Sciatic nerve (tissue), 2 donors: ENCODE measurements at places on chromosomes 13 and 19.

DNA sequence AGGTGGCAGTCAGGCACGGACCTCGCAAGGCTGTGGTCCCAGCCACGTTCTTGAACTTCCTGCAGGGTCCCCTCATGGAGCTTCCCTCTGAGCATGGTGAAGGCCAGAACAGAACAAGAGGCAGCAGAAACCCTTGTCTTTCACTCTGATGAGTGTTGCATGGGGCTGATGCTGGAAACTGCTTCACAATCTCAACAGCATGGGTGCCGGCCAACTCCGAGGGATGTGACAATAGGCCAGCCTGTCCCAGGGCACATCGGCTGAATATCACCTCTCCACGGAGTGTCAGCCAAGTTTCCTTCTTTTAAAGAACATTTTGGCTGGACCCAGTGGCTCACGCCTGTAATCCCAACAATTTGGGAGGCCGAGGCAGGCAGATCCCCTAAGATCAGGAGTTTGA is 173.9 kb downstream of the FOXO1 start:
- DNase-seq, result no peak

DNA sequence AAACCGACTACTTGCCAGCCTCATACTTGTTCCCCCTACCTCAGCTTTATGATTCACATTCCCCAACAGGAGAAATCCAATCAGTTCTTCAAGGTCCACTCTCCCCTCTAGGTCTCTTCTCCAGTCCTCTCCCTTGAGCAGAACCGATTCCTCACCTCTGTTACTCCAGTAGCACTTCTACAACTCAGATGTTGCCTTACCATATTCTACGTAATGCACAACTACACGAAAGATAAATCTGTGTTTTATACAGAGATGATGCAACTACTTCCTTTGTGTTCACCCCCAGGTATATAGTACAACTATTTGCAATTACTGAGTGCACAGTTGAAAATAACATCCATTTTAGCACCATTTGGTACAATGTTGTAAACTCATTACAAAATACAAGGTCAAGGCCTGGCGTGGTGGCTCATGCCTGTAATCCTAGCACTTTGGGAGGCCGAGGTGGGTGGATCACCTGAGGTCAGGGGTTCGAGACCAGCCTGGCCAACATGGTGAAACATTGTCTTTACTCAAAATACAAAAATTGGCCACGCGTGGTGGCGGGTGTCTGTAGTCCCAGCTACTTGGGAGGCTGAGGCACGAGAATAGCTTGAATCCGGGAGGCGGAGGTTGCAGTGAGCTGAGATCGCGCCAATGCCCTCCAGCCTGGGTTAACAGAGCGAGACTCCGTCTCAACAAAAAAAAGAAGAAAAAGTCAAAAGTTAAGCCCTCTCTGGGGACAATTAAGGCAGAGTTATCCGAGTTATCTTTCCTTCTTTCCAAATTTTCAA is 2.8 kb upstream of the WBP4 start:
- no peak for DNase-seq

GRCh38 chr13:70844391-70845108 is 736.3 kb upstream of the KLHL1 start:
- DNase-seq, result no peak

- no peak for DNase-seq
Measured at GRCh38 chr19:21677696-21678418, 89.5 kb downstream of the ZNF100 start.

DNA sequence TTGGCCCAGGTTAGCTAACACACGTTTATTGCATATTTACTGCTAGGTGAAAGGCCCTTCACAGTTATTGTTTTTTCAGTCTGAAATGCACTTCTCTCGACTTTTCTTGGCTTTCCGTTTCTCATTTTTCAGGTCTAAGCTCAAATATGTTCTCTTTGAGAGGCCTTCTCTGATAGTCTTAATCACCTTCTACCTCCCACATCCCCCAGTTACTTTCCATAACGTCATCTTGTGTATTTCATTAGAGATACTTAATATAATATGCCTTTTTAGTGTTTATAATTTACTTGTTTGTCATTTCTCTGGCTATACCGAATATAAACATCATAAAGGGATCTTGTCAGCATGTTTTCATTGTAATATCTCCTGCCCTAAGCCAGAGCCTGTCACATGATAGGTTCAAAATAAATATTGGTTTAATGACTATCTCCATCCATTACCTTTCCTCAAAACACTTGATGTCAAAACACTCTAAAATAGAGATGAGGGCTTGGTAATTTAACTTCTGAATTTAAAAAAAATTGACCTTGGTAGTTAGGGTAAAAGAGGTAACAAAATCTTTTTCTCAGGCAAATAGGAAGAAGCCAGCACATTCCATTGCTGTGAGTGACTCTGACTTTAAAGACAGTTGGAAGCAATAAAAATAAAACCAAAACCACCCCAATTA is 168.6 kb upstream of the RFC3 start:
- DNase-seq, result no peak

- DNase-seq, result peak; percentile 82
Measured at GRCh38 chr19:32404933-32405430, 588 bp upstream of the DPY19L3 start.

GRCh38 chr13:50484472-50485113 is 358.9 kb downstream of the DLEU7 start:
- DNase-seq, result no peak

- DNase-seq, result peak; percentile 80
Measured at GRCh38 chr19:11496391-11497163, 9.1 kb downstream of the ZNF653 start.

GRCh38 chr13:114222461-114222968 is 12.2 kb upstream of the CDC16 start:
- DNase-seq, result no peak

DNA sequence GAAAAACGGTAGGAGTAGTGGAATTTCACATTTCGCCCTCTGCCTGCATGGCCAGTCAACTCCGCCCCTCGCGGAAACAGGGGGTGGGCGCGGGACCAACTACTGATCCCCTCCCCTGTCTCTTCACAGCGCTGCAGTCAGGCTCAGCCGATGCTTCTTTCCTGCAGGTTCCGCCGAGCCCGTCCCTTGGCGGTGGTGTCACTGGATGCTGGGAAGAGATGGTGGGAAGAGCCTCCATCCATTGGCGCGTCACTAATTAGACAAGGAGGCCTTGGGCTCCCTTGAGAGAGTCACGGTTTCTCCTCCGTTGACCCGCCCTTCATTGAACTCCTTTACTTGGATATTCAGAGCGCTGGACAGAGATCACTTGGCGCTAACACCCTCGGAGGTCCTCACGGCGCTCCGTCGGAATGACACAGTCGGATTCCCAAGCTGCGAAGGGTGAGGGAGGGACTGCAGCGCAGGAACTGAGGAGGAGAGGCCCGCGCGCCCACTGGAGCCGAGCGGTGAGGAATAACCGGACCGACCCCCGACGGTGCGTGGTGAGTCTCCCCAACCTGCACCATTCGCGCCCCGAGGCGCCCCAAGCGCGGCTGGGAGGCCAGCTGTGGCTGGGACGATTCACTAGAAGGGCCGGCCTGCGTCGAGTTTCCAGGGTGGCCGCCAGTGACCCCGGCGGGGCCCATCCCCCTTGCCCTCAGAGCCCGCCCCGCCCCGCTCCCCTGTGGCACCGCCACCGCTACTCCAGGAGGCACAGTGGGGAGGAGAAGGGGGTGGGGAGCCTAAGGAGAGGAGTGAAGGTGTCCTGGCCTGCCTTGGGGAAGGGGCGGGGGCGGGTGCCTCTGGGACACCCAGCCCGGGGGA is 11.2 kb upstream of the CEACAM21 start:
- DNase-seq, result no peak

GRCh38 chr13:98505217-98505616 is 71.7 kb downstream of the STK24 start:
- no peak for DNase-seq

DNA sequence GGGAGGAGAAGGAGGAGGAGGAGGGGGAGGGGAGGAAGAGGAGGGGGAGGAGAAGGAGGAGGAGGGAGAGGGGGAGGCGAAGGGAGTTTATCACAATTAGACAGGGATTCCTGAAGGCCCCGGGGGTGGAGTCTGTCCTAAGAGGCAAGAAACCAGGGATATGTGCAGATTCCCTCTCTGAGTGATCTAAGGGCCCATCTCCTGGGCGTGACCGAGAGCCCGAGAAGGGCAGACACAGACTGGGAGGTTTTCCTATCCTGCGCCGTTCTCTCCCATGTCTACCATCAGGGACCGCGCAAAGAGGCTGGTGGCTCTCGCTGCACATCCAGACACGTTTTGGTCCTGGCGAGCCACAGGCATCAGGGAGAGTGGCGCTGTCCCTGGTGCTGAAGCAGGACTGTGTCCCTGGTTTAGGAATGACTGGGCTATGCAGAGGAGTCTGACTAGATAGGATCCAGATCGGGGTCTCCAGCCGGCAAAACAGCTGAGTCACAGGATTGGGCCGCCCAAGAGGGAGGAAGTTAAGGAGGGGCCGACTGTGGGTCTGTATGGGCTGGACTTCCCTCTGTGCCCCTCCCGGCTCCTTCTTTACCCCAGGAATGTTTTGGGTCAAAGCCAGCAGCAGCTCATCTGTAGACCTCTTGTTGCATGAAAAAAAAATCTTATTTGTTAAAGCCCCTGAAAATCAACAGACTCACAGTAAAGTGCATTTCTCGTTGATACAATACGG is 17.9 kb upstream of the ZNF175 start:
- peak; percentile 79 for DNase-seq

DNA sequence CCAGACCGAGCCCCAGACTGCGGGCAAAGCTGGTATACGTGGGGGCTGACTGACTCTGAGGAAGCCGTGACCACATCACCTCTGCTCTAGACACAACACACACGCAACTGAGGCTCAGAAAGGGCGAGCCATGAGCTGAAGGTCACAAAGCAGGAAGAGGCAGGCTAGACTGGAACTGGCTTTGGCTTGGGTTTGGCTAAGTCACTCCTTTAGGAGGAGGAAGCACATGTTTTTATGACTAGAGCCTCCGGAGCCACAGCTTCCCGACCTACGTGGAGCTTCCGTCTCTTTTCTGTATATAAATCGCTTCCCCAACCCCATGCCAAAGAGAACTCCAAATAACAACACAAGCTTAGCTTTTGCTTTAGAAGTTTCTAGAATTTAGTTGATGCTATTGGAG is 48.0 kb downstream of the RFX2 start:
- DNase-seq, result peak; percentile 59

- no peak for DNase-seq
Measured at GRCh38 chr13:93750676-93751075, 524.1 kb downstream of the GPC6 start.

DNA sequence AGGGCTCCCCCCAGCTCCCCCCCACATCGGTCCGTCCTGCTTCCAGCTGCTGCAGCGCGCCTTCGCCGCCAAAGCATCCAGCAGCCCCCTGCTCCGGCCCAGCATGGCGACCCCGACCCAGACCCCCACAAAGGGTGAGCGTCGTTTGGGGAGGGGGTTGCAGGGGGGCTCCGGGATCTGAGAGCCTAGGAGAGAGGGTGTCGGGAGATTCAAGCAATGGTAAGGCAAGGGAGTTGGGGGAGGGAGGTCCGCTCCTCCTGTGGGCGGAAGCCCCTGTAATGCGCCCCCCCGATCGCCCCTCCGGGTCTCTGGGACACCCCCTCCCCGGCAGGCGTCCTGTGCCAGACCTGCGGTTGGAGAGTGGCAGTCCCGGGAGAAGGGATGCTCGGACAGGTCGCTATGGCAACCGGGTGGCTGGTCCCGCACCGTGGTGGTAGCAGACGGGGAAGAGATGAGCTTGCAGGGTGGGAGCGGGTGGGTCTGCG is at the start of gene FXYD7:
TSS of gene FXYD7 (plus strand) at position 25 of the 485 bp plus-strand sequence. CDS start at position 104, 79 bp downstream.
- no peak for DNase-seq

DNA sequence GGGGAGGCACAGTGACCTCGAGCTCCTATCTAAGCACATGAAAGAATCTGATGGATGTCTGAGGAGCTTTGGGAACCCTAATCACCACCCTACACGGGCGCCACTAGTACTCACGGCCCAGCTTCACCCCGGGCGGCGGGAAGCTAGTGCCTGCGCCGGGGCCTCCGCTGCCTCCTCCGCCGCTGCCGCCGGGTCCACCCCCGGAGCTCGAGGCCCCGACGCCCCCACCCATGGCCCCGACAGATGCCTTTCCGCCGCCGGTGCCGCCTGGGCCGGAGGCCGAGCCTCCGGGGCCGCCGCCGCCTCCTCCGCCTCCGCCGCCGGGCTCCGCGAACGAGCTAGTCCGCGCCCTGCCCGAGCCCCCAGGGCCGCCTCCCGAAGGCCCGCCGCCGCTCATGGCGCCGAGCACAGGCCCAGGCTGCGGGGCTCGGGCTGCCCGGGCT is 312 bp downstream of the GSK3A start:
- no peak for DNase-seq

DNA sequence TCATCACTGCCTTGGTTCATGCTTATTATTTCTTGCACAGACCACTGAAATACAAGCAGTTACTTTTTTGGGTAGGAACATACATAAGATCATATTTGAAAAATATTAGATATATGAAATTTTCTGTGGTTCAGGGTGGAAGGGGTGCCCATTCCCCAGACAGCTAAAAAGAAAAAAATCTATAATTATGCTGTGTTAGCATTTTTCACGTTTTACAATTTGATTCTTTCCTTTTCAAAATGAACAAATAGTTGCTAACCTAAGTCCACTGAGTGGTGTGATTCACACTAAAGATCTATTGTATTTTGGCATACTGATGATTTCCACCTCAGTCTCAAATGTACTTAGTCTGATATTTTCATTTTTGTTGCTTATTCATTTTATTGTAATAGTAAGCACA is 66.8 kb upstream of the FBXL3 start:
- DNase-seq, result no peak

DNA sequence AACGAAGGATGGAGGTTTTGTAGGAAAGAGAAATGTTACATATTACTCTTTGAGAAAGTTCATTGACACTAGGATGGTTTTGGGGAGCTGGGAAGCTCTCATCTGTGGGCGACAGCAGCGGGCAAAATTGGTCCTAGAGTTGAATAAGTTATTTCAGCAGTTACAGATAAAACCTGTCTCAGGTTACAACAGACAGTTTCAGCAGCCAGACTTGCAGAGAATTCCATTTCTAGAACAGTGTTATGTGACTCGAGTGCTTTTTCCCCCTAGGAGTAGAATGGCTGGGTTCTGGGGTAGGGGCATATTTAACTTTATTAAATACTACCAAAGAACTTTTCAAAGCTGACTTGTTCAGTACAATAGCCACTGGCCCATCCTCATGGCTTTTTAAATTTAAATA is 46.7 kb upstream of the UBL3 start:
- DNase-seq, result no peak

DNA sequence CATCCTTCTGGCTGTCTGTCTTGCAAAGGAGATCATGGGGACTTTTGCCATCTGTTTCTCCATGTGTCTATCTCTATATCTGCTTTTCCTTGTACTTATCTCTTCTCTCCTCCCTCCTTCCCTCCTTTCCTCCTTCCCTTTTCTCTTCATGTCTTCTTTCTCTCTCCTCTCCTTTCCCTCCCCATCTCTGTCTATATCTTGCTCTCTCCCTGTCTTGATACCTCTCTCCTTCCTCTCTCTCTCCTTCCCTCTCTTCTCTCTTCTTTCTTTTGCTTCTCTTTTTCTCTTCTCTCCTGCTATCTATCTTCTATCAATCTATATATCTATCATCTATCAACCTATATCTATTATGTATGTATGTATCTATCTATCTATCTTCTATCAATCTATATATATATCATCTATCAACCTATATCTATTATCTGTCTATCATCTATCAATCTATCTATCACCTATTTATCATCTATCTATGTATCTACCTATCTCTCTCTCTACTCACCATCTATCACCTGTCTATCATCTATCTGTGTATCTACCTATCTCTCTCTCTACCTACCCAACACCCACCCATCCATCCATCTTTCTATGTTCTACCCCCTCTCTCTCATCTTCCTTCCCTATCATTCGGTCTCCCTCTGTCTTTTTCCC is 27.5 kb downstream of the SPTBN4 start:
- no peak for DNase-seq

- no peak for DNase-seq
Measured at GRCh38 chr19:12623361-12624031, 12.8 kb downstream of the ZNF791 start.
